IMR-90 (cell line): ENCODE measurements at places on chromosomes 5 and 9. TPM values are rescaled to one million over a fixed set of nuclear protein-coding genes. Genes with fewer than 3 reads are reported as not detected.

- no peak for DNase-seq
Measured at GRCh38 chr9:9920425-9921060, 692.3 kb downstream of the PTPRD start.

GRCh38 chr9:11107196-11107595 is 494.4 kb upstream of the PTPRD start:
- no peak for DNase-seq

The BARX1 gene
- total RNA-seq, result not detected in 2 replicates

DNA sequence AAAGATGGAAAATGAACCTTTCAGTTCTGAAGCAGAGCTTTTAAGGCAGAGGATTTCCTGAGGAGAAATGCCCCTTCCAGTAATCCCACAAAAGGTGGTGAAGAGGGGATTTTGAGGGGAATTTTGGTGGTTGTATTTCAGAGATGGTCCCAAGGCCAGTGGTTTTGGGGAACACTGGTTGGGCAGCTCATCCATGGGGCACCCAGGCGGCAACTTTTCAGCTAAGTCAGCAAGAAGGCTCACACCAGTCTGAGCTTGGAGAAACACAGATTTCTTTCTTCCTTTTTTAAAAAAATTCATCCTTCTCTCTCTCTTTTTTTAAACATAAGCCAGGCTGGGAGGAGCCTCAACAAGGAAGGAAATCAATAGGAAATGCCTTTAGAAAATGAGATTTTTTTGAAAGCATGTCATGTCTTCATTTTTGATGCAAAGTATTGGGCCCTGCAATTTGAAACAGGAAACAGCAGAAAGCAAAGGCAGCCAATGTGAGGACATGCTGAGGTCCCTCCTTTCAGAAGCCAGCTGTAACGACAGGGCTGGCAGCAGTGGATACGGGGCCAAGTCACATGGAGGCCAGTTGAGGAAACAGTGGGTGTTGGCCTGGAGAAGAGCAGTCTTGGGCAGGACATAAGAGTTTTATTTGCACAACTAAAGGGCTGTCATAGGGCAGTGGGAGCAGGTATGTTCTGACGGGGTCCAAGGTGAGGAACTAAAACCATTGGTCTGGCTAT is 155.3 kb upstream of the KLF4 start:
- DNase-seq, result no peak
